ENCODE measurements at places on chromosomes 4 and X.

DNA sequence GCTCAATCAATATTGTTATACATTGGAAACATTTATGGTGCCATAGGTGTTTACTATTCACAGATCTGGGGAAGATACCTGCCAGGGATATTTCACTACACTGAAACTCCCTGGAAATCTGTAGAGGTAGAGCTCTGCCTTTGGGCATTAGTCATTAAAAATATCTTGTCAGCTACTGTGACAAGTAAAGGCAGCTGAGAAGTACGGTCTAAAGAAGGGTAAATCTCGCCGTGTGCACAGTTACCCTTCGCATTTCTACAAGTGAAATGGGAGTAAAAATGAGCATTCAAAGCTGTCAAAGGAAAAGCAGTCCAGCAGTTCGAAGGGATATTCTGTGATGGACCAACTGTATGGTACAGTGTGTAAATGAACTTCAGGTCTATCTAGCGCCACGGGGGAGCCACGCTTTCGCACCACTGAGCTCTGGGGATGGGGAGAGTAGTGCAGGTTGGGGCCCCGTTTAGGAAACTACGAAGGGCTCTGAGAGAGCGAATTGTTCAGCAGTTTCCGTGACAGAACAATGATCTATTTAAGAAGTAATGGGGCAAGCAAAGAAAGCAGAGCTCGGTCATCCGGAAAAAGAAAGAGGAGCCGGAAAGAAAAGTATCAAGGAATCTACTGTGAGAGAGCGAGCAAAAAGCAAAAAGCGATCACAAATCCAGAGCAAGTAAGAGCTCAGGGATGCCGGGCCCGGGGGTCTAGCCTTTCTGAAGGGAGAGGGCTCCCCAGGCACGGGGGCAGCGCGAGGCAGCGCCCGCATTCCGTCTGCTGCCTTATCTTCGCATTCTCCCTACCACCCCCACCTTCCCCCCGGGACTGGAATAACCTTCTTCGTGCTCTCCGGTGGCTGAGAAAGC, 646 bp downstream of the TIGD4 start:
- DNase-seq, result no peak

DNA sequence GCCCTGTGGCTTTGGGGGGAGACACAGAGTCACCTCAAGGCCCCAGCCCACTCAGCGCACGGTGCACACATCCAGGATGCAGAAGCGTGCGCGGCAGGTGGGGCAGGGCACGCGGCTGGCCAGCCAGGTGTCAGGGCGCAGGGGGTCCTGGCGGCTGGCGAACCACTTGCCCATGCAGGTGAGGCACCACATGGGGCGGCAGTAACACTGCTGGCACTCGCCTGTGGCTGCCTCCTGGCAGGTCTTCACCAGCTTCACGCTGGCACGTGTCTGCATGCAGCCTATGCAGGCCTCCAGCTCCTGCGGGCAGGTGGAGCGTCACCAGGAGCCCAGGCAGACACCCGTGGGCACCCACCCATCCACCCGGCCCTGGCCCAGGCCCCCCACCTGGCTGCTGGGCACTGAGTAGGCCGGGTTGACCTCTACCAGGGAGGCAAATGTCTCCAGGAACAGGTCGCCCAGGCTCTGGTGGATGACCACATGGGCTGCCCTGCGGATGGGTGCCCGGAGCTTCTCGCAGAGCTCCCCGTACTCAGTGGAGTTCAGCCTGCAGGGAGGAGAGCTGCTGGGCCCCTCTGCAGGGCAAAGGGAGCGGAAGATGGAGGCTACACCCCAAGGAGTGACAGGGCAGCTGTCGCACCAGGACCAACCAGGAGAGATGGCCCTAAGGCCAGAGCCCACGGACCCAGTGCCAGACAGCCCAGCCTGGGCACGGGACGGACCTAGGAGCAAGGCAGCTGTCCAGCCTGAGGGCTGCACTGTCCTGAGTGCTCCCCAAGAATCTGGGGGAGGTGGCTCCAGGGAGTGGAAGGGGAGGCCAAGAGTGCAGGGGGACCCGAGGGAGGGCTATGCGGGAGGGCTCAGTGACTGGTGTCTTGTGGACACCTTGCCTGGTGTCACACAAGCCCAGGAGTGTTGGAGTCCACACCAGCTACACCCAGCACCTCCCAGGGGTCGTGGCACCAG, 3.7 kb downstream of the TMEM129 start:
- no peak for DNase-seq

DNA sequence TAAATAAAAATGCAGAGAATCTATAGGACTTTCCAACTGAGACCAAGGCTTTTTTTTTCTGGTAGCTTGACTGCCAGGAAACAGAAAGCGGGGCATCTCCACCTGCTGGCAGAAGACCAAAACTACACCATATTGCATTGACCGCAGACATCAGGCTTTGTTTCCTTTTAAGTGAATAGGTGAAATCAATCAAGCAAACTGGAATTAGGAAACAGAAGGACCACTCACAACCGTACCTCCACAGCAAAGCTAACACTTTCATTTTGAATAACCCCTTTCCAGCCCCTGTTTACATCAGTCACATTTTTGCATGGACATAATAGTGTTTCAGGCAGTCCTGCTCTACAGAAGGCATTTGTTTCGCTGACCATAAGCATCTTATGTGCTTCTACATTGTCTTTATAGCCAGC, 218.2 kb downstream of the IDS start:
- DNase-seq, result peak; percentile 6

DNA sequence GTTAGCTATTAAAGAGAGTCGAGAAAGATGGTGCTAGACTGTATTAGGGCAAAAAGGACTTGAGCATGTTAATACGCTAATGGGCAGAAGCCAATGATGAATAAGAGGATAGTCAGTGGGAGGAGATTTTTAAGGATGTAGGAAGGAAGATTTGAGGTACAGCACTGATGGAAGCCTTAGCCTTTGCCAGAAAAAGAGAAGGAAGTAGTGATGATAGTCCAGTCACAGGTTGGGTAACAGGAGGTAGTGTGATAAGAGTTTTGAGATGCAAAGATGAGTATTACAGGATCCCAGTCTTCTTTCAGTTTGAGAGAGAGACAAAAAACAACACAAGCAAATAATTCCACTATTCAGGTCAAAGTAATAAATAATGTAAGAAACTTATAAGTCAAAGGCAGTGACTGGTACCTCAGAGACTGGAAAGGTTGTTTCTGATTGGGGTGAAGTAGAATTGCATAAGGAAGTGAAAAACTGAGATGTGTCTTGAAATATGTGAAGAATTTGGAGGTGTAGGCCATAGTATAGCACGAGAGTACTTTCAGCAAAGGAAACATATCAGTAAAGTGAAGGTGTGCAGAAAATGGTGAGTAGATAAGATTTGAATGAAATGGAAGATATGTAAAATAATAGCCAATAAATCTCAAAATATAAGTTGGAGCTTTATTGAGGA, 22.1 kb upstream of the NDNF start:
- DNase-seq, result no peak

- DNase-seq, result no peak
Measured at GRCh38 chr4:39712819-39713607, 15.1 kb downstream of the UBE2K start.

DNA sequence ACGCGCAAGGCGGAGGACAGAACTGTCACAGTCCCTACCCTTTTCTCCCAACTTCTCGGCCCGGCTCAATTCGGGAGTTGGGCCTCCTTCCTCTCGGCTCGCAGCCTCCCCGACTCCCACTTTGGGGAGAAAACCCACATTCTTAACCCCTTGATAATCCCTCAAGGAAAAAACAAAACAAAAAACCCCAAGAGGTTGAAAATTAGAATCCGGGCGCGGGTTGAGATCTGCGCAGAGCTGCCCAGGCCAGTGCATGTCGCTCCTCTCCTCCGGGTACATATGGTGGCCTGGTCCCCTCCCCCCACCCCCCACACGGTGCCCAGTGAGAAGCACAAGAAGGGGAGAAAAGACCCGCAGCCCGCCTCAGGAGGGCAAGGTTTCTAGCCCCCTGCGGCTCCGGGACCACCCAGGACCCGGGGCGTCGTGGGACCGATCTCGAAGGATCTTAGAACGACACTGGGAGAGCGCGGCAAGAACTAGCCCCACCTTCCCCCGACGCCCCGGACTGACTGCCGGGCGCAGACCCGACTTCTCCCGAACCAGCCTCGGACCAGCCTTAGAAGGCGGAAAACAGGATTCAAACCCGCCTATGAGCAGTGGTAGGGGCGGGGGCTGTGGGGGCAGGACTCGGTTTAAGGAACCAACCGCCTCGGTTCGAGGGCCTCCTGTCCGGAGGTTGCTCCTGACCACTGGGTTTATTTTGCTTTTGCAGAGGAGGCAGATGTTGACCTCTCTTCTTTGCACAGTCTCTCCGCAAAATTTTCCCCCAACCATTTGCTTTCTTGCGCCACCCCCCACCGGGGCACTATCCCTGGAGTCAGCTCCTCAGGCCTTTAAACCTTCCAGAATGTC, 2.5 kb upstream of the PDGFRA start:
- no peak for DNase-seq

DNA sequence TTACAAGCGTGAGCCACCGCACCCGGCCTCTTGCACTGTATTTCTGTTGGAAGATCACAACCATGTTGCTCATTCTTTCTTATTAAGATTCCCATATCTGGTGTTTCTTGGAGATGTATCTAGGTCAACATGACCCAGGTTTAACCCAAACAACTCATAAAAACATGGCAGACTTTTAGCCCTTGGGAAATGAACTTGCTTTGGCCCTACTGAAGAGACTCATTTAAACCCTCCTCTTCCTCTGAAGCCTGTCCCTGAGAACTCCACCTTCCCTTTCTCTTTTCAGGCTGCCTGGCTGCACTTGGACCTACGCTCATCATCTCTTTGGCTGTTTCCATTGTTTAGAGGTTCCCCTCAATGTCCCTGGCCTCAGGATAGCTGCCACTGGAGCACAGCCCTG, 22.8 kb upstream of the OPN1LW start:
- DNase-seq, result no peak

DNA sequence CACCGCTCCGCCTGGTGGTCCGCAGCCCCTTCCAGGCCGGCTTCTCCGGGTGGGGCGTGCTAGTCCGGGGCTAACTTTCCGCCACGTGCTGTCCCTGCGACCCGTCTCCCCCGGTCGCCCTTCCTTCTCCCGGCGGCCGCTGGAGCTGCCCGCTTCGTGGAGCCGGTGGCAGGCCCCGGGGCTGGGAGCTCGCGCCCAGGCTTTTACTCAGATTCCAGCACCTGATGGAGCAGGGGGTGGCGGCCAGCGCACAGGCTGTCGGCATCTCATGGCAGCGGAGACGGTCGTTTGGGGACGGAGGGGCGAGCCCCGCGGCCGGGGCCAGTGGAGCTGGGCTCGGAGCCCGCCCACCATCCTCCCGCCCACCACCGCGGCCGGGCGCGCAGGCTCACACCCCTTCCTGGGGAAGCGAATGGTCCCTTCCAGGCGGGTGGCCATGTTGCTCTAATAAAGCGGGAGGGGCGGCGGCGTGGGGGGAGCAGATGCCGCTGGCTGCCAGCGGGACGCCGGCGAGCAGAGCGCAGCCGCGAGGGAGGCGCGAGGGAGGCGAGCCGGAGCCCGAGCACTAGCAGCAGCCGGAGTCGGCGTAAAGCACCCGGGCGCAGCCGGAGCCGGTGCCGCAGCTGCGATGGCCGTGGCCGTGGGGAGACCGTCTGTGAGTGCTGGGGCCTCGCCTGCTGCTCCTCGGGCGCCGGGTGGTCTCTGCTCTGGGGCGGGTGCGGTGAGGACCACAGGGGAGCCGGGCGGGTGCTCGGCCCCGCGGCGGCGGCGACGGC, at the start of gene SEPTIN11:
TSS of gene SEPTIN11 (plus strand) at position 477 of the 776 bp plus-strand sequence. CDS start at position 629, 152 bp downstream.
- peak; percentile 16 for DNase-seq

GRCh38 chr4:175129797-175130196, 211.6 kb downstream of the ADAM29 start:
- DNase-seq, result no peak

- DNase-seq, result no peak
Measured at GRCh38 chr4:3521621-3522325, 10.4 kb downstream of the LRPAP1 start.

DNA sequence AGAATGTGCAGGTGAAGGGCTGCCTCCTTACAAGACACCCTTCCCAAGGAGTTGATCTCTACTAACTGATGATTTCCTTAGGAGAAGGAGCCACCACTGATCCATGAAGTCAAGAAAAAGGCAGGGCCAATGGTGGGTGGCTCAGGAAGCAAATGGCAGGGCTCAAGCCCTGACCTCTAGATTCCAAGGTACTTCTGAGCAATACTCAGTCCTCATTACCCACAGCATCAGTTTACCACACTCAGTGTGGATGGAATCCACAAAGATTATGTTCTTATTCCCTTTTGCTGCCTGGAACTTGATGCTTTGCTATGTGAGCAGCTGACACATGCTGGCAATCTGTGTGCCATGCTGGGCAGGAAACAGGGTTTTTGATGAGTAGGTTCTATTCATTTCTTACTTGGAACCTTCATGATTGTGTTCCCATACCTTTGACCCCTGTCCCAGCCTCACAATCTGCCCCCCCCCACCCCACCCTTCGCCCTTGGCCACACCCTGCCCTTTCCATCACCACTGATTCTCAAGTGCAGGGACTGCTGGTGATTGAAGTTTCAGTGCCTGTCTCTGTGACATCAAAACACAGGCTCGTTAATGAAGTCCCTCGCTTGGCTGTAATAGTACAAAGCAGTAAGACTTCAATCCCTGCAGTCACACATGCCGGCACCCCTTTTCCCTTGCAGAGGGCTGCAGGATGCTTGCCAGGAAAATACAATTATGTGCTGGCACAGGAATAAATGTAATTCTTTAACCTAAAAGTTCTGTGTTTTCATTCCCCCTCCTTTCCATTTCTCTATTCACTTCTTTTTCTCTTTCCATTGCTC, 135.6 kb upstream of the GPC4 start:
- no peak for DNase-seq

GRCh38 chr4:66567551-66567950, 897.3 kb upstream of the EPHA5 start:
- no peak for DNase-seq

GRCh38 chr4:113584407-113585150, 177.0 kb downstream of the CAMK2D start:
- no peak for DNase-seq

DNA sequence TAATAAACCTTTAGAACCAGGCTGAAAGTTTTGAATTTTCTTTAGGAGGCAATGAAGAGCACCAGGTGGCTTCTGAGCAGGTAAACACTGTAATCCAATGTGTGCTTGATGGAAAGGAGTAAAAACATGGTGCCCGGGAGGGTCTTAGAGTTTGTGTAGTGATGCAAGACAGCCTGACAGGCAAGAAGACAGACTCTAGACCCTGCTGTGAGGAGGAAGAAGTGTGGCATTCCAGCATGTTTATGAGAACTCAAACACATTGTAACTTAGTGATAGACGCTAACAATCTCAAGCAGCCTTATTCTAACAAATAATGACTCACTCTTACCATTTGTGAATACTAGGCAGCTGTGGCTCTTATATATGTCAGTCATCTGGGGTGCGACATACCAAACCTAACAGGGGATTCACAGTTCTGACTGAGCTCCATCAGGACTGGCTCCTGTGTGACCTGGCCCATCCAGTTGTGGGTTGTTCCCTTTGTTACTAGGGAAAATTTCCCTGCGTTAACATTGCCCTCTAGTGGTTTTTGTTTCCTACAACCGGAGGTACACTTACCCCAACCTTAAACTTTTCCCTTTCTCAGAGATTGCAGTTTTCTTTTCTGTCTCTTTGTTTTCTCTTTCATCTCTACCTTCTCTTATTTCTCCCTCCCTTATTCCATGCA, 53.8 kb downstream of the VSIG4 start:
- peak; percentile 26 for DNase-seq

DNA sequence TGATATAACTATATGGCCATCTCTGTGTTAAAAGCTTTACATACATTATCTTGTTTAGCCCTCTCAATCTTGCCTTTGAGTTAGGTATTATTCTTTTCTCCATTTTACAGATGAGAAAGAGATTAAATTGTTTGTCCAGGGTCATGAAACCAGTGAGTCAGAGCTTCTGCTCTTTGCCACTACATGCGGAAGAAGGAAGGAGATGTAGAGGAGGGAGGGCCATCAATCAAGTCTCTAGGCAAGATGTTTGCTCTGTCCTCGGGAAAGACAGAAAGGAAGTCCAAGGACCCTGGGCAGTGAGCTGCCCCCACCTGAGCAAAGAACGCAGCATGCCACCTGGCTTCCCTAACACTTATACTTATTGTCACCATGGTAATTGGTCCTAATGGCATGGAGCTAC, 133.7 kb upstream of the IL1RAPL2 start:
- DNase-seq, result no peak
